Stimulated activated CD4-positive, alpha-beta T cell treated with anti-CD3 and anti-CD28 coated beads, Interleukin-15, amount 100 ng/mL, for 24 hours (primary cell): ENCODE measurements at places on chromosomes 16 and 17.

DNA sequence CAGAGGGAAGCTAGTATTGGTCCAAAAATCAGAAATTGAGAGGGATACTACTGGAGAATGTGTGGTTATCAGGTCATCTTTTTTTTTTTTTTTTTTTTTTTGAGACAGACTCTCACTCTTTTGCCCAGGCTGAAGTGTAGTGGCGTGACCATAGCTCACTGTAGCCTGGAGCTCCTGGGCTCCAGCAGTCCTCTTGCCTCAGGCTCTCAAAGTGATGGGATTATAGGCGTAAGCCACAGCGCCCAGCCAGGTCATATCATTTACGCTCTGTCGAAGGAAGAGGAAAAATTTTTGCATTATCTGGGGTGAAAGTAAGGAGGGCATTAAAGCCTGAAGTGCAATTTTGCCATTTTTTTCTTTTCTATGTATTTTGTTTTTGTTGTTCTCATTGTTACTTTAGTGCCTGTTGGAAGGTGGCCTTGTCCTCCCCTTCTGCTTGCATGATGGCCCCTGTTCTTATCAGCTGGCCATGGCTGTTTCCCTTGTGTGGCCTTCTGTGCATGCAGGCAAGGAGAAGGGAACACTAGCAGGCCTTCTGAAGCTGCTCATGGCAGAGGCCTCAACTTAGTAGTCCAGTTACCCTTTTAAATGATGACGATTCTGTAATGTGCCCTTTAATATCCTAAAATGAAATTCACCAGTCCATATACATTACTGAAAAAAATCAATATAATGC lies 118.3 kb downstream of the SPECC1 start:
- DNase-seq: no peak

DNA sequence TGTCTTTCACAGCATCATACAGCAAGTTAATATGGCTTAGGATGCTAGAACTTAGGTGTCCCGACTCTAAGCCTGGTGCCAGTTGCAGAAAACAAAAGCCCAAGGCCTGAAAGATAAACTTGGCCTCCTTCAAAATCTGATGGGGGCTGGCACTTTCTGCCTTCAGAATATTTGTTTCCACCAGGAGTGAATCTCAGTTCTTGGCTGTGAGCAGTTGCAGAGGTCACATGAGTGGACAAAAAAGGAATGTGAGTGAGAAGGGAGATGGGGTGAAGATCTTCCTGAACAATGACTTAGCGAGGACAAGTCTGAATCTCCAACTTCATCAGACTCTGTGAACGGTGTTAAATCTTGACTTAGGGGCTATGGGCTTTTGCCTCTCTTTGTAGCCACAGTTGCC lies 46.6 kb downstream of the HOXB1 start:
- DNase-seq: no peak

- DNase-seq: no peak
Measured at GRCh38 chr16:80938004-80938878, 68.4 kb downstream of the CMC2 start.

DNA sequence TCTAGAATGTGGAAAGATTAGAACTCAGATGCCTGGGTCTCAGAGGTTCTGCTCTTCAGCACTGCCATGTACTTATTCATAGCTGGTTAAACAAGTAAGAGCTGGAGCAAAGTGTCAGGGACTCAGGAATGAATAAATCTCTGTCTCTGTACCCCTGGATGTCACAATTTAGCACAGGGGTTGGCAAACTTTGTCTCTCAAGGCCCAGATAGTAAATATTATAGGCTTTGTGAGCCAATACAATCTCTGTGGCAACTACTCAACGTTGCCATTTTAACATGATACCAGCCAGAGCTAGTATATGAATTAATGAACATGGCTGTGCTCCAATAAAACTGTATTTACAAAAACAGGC lies 220.3 kb upstream of the MON1B start:
- no peak for DNase-seq

GRCh38 chr16:54284931-54285413 lies 1.6 kb downstream of the IRX3 start:
- no peak for DNase-seq

DNA sequence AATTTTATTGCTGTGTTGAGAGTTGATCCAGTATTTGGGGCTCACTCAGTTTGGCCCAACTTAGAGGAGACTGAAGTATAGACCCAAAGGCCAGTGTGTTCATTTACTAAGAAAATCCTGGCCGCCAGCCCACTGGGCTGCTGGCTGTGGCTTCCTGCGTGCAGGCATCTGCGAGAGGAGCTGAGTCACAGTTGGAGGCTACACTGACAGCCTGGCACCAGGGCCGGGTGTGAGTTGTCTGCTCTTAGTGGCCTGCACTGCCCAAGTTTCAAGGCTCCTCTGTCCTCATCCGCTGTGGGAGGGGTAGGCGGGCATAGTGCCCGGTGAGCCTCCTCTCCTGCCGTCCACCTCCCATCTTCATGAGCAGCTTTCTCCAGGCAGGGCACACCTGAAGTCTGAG lies 54.2 kb downstream of the PLD6 start:
- peak; percentile 44 for DNase-seq

GRCh38 chr16:53755026-53755910 lies 51.3 kb downstream of the FTO start:
- no peak for DNase-seq
